Stimulated activated CD8-positive, alpha-beta memory T cell treated with anti-CD3 and anti-CD28 coated beads, Interleukin-4, amount 100 ng/mL, for 4 hours (primary cell): ENCODE measurements at places on chromosomes 2 and 18.

- no peak for DNase-seq
Measured at GRCh38 chr18:24979235-24979634, 372.7 kb downstream of the ZNF521 start.

DNA sequence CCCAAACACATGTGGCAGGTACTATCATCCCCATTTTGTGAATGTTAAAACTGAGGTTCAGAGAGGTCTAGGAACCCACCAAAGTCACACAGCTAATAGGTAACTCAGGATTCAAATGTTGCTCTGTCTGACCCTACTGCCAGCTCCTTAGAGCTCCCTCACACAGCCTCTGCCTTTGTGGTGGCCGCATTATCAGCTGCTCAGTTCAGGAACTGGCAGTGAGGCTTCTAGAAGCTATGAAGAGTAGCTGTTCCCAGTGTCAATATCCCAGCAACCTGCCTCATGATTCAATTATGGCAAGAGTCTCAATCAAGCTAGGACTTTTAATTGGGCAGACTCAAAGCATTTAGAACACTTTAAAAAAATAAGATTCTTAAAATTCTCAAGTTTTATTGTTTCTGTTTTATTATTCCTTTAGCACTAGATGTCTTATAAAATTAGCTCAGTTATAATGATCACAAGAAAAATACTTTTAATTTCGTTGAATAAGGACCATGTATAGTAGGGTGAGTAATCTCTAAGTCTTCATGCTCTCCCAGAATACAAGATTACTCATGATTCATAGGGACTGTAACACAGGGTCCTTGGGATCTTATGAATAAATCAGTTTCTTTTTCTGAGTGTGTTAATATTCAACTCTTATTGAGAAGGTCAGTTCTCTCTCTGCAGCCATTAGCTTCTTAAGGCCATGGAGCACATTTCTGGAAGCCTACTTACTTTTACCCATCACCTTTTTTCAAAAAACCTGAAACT lies 342.7 kb downstream of the RND3 start:
- DNase-seq, result no peak

- DNase-seq, result no peak
Measured at GRCh38 chr2:222805591-222806304, 55.1 kb upstream of the ACSL3 start.

GRCh38 chr2:235098736-235099494 lies 147.1 kb downstream of the SH3BP4 start:
- DNase-seq, result no peak

DNA sequence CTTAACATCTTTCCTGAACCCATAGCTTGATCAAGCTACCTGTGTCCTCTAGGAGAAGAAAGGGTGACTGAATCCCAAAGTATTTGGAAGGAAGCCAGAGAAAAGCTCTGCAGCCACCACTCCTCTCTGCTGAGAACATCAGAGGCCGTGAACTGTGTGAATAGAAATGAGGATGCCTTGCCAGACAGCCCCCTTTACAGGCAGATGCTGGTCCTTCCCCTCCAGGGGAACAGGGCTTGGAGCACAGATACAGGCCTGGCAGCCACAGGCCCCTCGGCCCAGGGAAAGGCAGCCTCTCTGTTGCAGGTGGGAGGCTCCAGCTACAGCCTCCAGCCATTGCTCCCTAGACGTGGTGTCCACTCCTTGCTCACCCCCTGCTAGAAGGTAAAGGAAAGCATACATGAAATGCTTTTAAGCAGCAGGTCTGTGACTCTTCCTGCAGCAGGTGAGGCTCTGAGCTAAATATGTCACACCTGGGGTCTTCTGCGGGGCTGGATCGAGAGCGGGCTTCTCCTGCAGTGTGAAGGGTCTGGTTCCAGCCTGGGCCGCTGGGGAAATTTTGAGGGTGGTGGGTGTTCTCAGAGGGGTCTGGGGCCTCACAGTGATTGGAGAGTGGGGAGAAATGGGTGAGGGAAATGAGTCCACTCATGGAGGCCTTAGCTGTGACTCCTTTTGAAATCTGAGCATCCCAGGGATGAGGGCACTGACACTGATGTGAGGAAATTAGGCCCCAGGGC lies 234.0 kb downstream of the KLHL29 start:
- DNase-seq, result no peak
